ENCODE measurements at places on chromosomes 2 and 18.

- DNase-seq: no peak
These were observed 647.9 kb downstream of the PLCL1 start for GRCh38 chr2:198452327-198452726.

DNA sequence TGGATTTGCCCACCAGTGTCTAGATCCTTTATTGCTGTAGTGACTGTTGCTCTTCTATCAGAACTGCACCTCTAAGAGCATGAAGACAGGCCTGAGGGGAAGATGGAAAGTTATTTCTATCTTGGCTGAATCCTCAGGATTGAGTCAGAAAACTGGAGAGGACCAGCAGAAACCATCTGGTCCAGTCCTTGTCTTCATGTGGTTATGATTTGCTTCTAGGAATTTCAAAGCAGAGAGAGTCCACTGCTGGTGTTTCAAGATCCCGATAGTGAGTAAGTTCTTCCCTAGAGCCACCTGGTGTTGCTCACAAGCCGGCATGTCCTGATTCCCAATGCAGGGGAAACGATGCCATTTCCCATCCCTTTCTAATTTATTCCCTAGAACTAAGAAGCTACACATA, 84.2 kb downstream of the NCKAP5 start:
- no peak for DNase-seq

GRCh38 chr2:88574445-88574844, 52.8 kb downstream of the EIF2AK3 start:
- no peak for DNase-seq

DNA sequence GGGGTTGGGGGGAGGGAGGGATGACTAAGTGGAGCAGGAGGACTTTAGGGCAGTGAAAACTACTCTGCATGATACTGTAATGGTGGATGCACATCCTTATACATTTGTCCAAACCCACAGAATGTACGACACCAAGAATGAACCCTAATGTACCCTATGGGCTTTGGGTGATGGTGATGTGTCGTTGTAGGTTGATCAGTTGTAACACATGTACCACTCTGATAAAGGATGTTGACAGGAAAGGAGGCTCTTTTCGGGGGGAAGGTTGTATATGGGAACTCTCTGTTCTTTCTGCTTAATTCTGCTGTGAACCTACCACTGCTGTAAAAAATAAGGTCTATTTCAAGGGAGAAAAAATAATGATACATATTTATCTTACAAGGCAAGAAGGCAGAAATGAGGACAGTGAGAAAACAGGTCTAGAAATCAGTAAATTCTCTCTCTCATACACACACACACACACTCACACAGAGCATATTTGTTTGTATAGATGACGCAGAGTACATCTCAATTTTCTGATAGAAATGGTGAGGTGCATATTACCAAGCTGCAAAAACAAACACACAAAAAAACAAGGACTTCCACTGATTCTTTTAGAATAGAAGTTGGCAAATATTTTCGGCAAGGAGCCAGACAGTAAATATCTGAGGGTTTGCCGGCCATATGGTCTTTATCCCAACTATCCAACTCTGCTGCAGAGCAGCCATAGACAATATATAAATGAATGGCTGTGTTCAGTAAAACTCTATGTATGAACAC, 20.2 kb downstream of the FAM124B start:
- DNase-seq: no peak

- no peak for DNase-seq
These were observed 63.0 kb downstream of the DYSF start for GRCh38 chr2:71516253-71516888.

GRCh38 chr2:69092857-69093256, 79.9 kb downstream of the ANTXR1 start:
- DNase-seq: no peak

DNA sequence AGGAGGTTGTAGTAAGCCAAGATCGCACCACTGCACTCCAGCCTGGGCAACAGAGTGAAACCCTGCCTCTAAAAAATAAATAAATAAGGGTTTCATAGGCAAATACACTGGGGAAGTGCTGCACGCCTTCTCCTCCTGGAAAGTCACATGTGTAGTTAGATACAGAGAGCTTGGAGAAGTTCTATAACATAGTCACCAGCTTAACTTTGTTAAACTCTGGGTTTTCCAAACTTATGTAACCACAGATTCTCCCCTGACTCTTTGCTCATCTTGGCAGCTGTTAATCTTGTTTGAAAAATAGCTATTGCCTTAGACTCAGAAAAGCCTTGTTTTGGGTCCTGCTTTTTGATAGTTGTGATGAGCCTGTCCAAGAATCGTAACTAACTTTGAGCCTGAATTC, 25.2 kb downstream of the KIAA2012 start:
- DNase-seq: no peak

- no peak for DNase-seq
These were observed 3.1 kb upstream of the ARID5A start for GRCh38 chr2:96533292-96534073.

GRCh38 chr18:47204908-47205522, 28.9 kb upstream of the IER3IP1 start:
- DNase-seq: no peak

GRCh38 chr2:200184748-200185627, 121.5 kb upstream of the SPATS2L start:
- DNase-seq: no peak

- DNase-seq: no peak
These were observed 341.2 kb downstream of the ALK start for GRCh38 chr2:29580223-29580622.

GRCh38 chr18:74328206-74328605, 12.6 kb downstream of the C18orf63 start:
- DNase-seq: no peak

DNA sequence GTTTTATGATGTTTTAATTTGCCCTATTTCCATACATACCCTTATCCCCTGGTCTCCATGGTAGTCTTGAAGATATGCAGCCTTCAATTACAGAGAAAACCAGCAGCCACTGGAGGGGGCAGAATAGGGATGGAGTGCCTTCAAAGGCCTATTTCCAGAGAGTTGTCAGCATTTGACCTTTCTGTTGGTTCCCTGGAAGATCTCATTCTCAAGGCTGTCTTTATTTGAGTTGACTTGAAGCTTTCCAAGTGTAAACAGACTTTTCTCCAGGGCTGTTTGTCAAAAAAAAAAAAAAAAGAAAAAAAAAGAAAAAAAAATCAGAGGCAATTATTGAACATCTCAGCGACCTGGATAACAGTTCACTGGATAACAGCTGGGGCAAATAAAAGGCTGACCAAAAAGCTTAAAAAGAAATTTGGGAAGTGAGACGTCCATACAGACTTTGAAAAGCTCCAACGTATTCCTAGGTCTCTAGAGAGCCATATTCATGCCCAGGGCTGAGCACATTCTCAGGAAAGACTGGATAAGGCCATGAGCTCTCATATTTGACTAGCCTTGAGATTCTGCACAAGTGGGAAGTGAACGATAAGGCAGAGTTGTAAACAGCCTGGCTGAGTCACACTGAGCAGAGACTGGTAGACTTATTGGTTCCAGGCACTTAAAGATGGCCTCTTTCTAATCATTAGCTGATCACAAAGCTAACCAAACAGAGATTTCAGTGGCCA, 126.6 kb downstream of the VAPA start:
- DNase-seq: no peak

- no peak for DNase-seq
These were observed 91.7 kb upstream of the SLC35G4 start for GRCh38 chr18:11517704-11518103.

GRCh38 chr18:24227977-24228666, 89.3 kb downstream of the CABYR start:
- DNase-seq: no peak

DNA sequence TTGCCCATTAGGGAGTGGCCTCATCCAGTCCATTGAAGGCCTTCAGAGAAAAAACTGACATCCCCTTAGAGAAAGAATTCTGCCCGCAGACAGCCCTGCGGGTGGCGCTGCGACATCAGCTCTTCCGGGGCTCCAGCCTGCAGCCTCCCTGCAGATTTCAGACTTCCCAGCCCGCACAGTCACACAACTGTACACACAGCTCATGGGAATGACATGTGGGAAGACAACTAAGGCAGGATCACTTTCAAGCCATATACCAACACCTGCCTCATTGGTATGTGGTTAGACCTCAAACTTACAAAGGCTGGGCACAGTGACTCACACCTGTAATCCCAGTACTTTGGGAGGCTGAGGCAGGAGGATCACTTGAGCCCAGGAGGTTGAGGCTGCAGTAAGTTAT, 24.8 kb upstream of the TUBB6 start:
- no peak for DNase-seq

GRCh38 chr2:33458248-33458819, 18.1 kb upstream of the RASGRP3 start:
- DNase-seq: no peak

DNA sequence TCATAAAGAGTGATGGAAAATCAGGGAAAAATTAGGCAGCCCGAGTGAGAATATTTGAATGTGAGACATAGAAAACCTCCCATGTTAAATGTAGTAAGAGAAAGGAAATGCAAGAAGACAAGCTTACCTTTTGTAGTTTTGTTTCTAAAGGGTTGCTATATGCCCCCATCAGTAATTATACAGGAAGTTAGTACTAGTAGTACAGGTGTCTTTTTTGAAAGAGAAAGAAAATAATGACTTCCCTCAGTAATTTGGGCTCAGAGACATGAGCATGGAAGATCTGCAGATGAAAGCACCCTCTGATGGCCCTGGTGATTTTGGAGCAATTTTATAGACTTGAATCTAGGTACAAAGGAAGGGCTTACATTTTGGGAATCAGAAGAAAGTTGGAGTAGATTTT, 80.8 kb downstream of the RHBDD1 start:
- no peak for DNase-seq

GRCh38 chr2:964562-964961, 13.9 kb downstream of the SNTG2 start:
- no peak for DNase-seq

- no peak for DNase-seq
These were observed 7.7 kb downstream of the CD302 start for GRCh38 chr2:159790323-159790722.

DNA sequence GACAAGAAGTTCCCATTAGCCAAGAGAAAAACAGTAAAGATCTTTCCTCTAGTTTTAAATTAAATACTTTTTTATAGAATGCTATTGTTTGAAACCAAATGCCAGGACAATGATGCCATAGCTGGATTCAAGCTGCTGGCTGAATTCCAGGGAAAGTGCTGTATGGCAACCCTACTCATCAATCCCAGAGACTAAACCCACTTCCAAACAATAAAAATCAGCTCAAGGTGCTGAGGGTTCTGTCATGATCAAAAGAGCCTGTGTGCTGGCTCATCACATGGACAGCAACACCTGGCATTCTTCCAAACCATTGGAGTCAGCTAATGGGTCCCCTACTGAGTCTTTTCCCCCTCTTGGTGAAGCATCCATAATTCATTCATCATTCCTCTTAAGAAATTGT, 53.7 kb upstream of the PARD3B start:
- no peak for DNase-seq

GRCh38 chr2:109185338-109185737, 56.3 kb downstream of the SH3RF3 start:
- no peak for DNase-seq

GRCh38 chr2:189515264-189515663, 65.3 kb downstream of the SLC40A1 start:
- DNase-seq: no peak

DNA sequence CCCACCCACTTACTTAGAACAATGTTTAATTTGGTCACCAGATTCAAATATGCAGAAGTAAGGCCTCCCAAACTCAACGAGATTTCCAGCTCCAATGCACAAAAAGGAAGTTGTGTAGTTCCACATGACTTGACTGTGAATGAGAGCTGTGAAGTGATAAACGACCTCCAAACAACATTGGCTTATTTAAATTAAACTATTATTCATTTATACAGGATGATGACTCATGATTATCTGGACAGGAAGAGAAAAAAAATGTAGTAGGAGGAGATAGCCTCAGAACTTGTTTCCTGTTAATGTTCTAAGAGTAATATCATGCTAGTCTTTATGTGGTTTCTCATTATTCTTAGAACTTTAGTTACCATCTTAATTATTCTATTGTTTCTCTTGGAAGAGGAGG, 237.3 kb downstream of the C1D start:
- DNase-seq: no peak

GRCh38 chr18:76741346-76741745, 81.0 kb upstream of the ZNF236 start:
- no peak for DNase-seq

DNA sequence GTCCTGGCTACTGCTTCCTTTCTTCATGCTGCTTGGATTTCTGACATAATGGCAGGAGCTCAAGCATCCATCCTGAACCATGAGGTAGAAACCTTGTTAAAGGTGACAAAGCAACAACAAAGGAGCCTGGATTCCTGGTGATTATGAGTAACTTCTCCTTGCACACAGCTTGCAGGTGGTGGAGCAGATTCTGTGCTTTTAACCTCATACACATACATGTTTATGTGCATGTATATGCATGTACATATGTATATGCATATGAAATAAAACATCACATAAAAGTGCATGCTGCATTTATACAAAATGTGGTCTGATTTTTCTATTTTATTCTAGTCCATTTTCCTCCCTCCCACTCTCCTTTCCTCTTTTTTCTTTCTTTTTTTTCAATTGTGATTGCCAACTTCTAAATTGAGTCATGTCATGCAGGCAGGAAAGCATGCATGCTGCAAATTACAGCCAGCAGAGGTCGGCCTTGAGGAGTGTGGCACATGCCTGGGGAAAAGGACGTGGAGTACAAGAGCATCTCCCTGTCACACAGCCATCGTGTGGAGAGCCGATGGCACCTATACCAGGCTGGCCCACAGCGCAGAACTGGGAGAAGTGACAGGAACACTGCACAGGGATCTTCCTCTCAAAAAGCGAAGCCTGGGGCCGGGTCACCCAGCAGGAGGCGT, 17.9 kb downstream of the LCT start:
- DNase-seq: no peak

GRCh38 chr2:239594772-239595608, 194.2 kb upstream of the HDAC4 start:
- DNase-seq: no peak

DNA sequence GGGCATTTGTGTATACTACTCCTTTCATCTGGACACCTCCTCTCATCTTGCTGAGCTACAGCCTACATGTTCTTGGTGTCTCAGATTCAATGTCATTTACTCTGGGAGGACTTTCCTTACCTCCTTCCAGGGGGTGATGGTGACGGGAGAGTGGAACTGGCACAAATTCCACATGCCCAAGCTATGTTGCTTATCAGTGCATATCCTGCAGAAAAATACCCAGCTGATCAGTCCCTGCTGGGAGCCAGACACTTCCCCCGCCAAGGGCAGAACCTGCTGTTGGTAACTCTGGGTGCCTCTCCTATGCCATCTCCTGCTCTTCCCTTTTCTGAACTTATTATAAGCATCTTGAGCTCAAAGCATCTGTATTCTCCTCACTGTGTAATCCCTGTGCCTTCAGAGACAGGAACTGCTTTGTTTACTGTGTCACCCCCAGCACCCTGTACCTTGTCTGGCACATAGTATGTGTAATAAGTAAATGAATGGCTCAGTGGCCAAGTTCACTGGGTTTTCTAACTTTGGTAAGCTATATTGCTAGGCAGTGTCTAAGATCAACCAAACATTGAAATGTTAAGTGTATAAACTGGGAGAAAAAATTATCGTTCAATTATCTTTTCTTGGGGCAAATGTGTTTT, 87.7 kb upstream of the LPIN2 start:
- DNase-seq: no peak
